Hypothalamus (tissue), 51 donors: ENCODE measurements at places on chromosomes 3 and 15.

DNA sequence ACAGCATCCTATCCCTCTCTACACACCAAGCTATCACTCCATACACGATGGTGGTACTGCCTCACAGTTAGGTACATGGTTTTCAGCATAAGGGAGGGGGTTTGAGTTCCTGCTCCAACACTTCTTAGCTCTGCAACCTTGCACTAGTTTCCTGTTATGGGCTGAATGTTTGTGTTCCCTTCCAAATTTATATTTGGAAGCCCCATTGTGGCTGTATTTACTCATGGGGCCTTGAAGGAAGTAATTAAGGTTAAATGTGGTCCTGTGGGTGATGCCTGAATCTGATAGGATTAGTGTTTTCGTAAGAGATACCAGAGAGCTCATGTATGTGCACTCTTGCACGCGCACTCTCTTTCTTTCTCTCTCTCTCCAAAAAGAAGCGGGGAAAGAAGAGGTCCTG is 259.4 kb downstream of the RORA start:
- DNase-seq, result no peak

DNA sequence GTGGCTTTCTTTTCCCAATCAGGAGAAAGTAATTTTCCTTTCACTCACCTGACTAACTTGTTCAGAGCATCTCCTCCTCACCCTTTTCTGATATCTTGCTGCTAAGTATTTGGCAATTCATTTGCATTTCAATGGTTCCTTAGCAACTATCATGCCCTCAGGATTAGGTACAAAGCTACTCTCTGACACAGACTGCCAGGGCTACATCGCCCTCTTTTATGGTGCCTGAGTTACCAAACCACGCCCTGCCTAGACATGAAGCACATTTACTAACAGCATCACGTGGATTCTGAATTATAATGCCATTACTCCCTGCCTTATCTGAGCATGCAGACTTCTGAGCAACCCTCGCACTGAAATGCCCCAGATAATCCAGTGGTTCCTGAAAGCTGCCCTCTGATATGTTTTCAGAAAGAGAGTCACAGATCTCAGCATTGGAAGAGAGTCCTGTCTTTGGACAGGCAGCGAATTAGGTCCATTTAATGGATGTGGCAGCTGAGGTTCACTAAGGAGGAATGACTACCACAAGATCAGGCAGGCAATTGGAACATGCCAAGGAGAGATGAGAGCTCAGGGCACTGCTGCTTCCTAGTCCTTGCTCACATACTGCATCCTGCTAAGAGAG is 14.5 kb downstream of the EPHB1 start:
- no peak for DNase-seq

GRCh38 chr15:67865766-67866165 is 25.9 kb upstream of the RNU6-1 start:
- DNase-seq, result no peak

DNA sequence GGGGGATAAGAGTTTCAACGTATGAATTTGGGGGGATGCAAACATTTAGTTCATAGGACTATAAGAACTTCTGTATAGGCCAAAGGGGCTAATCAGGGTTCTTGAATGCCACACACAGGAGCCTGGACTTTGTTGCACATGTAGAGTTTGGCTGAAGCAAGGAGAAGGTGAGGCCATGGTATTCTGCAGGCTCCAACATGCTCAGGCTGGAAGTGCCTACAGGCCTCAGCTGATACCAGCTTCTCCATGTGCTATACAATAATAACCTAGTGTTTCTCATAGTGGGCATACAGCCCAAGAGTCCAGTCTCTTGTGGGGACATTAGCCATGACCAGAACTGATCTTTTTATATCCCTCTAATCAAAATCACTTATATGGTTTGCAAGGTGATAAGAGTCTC is 399.7 kb upstream of the MCTP2 start:
- no peak for DNase-seq

- DNase-seq, result no peak
Measured at GRCh38 chr15:83992324-83993031, 243.1 kb upstream of the GOLGA6L4 start.

DNA sequence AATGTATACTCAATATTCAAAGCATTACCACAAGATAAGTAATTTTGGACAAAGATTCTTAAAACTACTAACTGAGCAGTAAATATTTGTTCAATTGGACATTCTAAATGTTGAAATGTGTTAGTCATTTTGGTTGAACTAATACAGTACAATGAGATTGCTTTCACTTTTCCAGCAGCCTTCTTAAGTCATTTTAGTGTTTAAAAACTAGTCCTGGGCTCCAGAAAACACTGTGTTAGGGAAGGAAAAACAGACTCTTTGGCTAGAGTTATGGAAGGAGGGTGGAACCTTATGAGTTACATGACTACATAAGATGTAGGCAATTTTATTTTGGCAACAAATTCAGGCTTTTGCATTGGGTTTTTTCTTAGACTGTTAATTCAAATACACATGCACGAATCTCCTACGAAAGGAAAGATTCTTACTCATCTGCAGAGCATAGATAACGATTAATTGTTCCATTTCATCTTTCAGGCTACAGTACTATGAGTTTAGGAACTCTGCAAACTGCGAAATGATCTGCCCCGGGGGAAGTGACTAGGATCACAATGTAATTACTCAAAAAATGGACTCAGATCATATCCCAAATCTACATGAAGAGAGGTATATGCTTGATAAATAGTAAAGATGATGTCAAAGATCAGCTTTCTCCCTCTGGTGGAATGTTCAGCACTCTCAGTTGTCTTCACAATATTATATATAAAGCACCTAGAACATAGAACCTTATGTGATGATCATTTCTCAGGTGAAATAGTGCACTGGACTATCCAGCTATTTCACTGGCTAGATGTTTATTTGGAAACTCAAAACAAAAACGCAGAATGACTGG is 492.8 kb upstream of the MDFIC2 start:
- DNase-seq, result no peak

DNA sequence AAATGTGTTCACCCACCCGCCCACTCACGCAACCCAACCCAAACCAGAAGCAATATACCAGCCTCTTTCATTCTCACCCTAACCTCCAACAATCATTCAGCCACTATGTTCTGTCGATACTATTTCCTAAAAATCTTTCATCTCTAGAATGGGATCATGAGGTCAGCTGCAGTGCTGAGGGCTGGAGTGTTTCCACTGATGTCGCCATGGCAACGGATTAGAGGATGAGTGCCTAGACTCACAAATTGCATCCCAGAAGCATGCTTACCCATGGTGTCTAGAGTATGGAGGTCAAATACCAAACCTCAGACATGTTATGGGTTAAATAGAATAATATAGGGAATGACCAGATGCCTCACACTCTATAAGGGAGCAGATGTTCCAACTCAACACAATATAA is 138.5 kb downstream of the GABRB3 start:
- no peak for DNase-seq

GRCh38 chr3:100603469-100603868 is 5.9 kb upstream of the ADGRG7 start:
- no peak for DNase-seq

DNA sequence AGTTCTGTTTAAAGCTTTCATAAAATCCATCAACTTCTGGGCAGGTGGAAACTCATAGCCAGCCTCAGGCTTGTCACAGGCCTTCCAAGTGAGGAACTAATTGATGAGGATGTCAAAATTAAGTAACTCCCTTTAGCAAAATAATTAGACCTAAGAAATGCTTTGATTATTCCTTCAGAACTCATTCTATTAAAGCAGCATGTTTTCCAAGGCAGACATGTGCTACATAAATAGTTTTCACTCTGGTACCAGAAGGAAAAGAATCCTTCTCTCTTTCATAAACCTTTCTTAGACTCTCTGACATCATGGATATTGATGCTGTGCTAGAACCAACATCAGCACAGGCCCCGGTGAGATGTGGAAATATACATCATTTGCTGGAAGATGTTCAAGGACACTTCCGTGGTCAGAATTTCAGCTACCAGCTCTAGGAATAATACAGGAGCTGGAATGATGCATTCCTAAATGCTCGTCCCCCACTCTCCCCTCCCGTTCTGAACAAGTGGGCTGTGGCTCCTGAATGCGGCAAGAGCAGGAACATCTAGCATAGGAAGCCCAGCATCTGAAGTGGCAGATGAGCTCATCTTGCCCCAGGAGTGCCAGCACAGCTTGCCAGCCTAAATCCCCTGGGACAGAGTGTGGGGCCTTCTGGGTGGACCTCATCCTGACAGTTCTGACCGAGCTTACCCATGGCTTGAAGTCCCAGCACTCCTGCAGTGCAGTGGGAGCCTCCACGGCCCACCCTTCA is 82.4 kb downstream of the WWTR1 start:
- DNase-seq, result no peak

DNA sequence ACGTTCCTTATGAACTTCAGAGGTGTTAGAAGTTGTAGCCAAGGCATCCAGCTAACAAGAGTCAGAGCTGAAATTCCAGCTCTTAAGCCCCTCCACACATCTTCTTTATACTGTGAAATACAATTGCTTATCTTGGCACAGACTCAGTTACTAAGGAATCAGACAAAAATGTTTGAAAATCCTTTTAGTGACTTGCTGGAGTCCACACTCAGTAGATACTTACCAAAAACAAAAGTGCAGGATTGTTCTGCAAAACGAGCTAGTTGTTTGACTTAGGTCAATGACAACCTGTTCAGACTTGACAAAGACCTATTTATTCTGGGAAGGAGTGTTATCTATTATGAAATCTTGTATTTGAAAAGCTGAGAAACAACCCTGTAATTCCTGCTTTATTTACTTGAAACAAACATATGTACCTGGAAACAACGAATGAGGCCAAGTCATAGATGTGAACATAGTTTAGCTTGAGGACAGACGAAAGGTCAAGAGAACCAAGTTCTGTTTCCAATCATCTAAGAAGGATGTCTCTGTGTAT is 38.5 kb downstream of the B3GNT5 start:
- no peak for DNase-seq

- DNase-seq, result no peak
Measured at GRCh38 chr3:187085933-187086332, 53.4 kb downstream of the RPL39L start.

GRCh38 chr3:51163051-51163450 is 222.0 kb upstream of the MANF start:
- no peak for DNase-seq

GRCh38 chr3:134197681-134198261 is 52.9 kb downstream of the RYK start:
- DNase-seq, result no peak

- no peak for DNase-seq
Measured at GRCh38 chr3:44833394-44833793, 28.3 kb upstream of the TMEM42 start.

DNA sequence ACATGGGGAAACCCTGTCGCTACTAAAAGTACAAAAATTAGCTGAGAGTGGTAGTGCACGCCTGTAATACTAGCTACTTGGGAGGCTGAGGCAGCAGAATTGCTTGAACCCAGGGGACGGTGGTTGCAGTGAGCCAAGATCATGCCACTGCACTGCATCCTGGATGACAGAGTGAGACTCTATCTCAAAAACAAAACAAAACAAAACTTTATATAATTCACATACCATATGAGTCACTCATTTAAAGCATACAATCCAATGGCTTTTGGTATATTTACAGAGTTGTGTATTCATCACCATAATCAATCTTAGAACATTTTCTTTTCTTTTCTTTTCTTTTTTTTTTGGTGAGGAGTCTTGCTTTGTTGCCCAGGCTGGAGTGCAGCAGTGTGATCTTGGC is 8.7 kb downstream of the PXK start:
- no peak for DNase-seq

DNA sequence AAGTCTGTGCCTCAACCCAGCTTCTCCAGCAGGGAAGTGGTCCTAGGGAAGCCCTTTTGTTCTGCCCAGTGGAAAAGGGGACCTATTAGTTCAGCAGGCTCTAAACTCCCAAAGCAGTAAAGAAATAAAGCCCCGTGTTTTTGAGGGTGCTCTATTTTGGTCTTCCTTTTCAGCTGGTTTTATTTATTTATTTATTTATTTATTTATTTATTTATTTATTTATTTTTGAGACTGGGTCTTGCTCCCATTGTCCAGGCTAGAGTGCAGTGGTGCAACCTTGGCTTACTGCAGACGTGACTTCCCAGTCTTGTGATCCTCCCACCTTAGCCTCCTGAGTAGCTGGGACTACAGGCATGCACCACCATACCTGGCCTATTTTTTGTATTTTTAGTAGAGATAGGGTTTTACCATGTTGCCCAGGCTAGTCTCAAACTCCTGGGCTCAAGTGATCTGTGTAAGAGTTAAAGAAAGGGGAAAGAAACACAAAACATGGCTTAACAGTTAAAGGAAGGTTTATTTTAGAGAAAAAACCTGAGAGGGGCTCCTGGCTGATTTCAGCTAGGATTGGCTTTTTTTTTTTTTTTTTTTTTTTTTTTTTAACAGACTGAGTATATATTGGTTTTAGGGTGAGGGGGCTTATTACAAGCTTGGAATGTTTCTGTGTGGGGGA is 154.6 kb downstream of the CLSTN2 start:
- no peak for DNase-seq

GRCh38 chr15:98002866-98003265 is 42.4 kb downstream of the ARRDC4 start:
- DNase-seq, result no peak

- no peak for DNase-seq
Measured at GRCh38 chr3:193655831-193656433, 62.9 kb downstream of the OPA1 start.
